ENCODE measurements at places on chromosomes 11 and 22. TPM values are rescaled to one million over a fixed set of nuclear protein-coding genes. Genes with fewer than 3 reads are reported as not detected.

Gene MPZL3
- total RNA-seq: under 0.01 TPM

Gene PRRG4
- total RNA-seq: 0.18 TPM

Gene LMO1
- not detected for total RNA-seq

Gene FOSL1
- total RNA-seq: 31.4 TPM

Gene CRYBA4
- not detected for total RNA-seq

Gene HSPB2
- not detected for total RNA-seq

Gene OR8B4
- not detected for total RNA-seq
